ENCODE measurements at places on chromosomes 1 and 21.
A peak's percentile ranks its signal among the peaks of the same experiment; 100 is the strongest.

DNA sequence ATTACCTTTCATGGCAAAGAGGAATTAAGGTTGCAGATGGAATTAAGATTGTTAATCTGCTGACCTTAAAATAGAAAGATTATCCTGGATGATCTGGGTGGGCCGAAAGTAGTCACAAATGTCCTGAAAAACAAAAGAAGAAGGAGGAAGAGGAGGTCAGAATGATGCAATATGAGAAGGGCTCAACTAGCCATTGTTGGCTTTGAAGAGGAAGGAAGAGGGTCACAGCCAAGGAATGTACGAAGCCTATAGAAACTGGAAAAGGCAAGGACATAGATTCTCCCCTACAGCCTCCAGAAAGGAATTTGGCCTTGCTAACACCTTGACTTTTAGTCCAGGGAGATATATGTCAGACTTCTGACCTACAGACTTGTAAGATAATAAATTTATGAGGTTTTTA is 39.4 kb upstream of the FMOD start:
- DNase-seq: no peak

DNA sequence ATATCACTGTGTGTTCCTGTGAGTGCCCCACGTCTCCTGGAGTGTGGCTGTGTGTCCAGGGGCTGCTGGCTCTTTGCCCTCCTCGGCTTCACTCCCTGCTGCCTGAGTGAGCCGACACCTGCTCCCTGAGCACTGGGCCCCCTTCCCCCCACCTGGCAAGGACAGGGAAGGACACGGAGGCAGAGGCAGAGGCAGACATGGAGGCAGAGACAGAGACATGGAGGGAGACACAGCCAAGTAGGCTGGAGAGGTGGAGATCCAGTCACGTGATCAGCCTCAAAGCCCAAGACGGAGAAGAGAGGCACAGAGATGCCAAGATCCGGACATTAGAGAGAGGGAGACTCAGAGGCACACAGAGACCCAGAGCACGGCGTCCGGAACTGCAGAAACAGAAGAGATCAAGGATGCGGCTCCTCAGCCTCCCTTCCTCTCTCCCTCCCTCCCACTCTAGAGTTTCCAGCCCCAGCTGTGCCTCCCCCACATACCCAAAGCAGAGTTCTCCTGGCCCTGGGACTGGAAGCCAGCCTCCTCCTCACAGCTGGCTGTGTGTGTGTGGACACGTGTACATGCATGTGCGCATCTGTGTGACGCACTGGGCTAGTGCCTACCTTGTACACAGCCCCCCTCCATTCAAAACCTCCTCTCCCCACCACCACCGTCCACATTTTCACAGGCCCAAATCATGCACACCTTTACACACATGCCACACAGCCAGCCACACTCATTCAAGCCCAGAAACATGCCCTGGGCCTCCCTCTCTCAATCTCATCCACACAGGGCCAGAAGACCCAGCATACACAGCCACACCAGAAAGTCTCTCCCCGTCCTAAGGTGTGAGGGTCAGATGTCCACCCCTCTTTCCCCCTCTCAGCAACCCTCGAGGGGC is 39.1 kb upstream of the WASF2 start:
- no peak for DNase-seq

DNA sequence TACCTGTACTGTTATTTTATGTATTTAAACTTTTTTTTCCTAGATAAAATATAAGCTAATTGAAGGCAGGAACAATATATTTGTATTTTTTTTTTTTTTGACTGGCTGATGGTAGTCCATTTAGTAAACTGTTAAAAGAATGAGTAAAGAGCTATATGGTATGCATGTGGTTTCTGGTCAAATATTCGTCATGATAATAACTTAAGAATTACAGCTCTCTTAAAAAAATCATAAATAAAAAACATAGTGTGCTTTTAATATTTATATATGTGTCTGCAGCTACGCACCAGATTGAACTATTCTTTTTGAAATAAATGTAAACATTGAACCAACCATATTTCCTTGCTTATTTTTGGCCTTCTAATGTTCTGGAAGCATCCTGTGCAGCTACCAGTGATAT is 272.3 kb upstream of the C1orf105 start:
- no peak for DNase-seq

DNA sequence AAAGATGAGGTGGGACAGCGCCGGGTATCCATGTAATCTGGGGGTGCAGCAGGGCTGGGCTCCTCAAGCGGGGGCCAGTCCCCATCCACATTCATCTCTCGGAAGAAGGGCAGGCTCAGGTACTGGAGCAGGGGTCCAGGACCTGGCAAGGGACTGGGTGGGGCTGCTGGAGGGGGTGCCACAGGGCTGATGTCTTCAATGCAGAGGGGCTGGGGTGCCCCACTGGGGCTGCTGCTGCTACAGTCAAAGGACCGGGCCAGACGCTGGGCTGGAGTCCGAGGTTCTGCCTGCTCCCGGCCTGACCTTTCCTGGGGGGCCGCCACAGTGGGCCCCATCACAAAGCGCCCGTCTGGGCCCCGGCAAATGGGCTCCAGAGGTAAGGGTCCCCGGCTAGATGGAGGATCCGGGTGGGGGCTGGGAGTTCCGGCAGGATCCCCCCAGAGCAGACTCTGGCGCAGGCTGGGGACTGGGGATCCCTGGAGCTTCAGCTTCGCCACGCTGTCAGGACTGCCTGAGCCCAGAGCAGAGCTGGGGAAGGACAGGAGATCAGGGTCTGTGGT is 3.3 kb upstream of the TAGLN2 start:
- no peak for DNase-seq

DNA sequence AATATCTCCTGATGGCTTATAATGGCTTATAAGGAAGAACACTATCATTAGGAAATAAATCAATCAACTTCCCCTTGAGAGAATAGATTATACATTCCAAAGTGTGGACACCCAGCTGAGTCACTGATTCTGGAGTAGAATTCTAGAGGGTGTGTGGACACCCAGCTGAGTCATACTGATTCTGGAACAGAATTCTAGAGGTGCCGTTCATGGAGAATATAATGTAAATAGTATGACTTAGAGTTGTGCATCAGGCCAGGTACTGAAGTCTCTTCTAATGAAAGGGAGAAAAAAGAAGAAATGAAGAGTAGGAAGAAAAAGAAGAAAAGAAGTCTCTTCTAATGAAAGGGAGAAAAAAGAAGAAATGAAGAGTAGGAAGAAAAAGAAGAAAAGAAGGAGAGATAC is 2.4 kb upstream of the USP33 start:
- no peak for DNase-seq

GRCh38 chr1:167940264-167940663 is 3.4 kb upstream of the MPC2 start:
- DNase-seq: no peak

GRCh38 chr1:64524614-64525013 is 54.7 kb downstream of the CACHD1 start:
- DNase-seq: no peak

DNA sequence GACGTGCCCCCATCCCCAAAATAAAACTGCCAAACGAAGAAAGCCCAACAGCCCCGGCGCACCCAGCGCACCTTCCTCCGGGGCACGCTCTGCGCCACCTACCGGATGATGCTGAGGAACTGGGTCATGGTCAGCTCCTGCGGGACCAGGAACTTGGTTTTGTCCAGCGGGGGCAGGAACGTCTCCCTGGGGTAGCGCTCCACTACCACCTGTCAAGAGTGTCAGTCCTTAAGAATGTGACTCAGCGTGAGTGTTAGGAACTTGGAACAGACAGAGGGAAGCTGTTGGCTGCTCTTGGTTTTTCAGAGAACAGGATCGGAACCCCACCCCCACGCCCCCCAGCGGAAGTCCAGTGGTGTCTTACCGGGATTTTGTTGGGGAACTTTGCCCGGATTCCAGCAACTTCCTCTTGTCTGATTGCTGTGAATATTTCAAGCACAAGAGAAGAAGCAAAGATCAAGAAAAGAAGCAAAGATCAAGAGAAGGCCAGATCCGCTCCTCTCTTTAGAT is 431 bp downstream of the MAP1LC3C start:
- peak; percentile 14 for DNase-seq

GRCh38 chr1:116868385-116868784 is 41.3 kb upstream of the PTGFRN start:
- DNase-seq: no peak

DNA sequence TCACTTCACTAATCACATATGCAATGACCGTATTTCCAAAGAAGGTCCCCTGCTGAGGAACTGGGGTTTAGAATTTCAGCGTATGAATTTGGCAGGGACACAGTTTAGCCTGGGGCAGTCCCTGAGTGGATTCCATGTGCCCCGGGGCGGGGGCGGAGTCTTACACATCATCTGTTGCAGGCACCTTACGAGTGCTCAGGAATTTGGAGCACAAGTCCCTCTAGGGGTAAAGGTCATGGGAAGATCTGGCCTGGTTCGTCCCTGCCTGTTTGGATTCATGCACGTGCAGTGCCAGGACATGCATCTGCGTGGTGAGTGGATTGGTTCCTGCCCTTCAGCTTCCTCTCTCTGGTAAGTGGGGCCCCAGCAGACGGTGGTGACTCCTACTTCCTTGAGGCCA is 208.3 kb upstream of the C1orf174 start:
- no peak for DNase-seq

DNA sequence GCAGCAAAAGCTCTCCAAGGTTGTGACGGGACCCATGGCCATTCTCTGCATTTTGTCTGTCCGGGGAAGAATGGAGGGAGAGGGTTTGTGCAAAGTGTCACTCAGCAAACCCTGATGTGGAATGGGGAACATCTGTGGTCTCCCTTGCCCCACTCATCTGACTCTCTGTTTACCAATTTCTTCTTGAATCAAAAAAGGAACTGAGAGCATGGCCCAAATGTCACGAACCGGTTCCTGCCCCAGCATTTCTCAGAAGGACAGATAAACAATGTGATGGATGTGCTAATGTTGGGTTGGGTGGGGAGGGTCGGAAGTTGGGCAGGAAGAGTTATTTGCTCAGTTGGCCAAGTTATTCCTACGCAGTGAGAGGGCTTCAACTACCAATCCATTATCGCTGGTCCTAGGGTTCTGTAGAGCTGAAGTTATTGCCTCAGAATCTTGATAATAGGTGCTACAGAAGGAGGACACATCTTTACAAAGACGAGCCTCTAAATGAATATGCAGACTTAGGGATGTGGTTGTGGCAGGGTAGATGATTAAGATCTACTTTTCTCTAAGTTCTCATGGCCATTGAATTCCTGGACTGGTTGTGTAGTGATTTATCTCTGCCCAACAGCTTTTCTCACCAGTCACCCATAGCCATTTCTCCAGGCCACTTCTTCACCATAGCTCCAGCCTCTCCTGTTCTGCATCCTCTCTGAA is 9.6 kb upstream of the DUSP12 start:
- no peak for DNase-seq

DNA sequence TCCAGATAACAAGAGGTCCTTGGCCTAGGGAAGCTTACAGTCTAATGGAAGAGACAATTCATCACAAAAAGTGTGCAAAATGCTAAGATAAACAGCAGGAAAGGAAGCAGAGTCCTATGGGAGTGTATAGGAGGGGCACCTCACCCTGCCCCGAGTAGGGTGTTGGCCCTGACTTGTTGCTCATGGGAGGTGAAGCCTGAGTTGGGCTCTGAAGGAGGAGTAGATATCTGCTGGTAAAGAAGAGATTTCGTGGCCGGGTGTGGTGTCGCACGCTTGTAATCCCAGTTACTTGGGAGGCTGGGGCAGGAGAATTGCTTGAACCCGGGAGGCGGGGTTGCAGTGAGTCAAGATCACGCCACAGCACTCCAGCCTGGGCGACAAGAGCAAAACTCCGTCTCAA is 18.6 kb upstream of the GPR37L1 start:
- DNase-seq: no peak

- DNase-seq: peak; percentile 19
Observed at GRCh38 chr1:71307451-71307850, 226.6 kb upstream of the ZRANB2 start.

GRCh38 chr1:222904451-222904850 is 89.6 kb downstream of the DISP1 start:
- no peak for DNase-seq

DNA sequence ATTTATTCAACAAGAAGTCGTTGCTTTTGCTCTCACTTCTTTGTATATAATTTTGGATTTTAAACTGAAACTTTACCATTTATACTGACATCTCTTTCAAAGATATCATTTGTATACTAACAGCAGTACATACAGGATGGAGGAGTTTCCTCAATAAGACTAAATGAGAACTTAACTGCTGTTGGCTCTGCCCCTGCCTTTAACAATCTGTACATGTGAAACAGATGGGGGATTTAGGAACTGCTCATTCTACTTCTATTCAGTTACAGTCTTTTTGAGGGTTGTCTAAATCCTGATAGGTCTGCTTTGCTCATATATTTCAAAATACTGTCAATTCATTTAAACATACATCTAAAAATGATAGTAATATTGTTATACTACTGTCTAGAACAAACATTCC is 663.2 kb downstream of the ADGRL2 start:
- no peak for DNase-seq

DNA sequence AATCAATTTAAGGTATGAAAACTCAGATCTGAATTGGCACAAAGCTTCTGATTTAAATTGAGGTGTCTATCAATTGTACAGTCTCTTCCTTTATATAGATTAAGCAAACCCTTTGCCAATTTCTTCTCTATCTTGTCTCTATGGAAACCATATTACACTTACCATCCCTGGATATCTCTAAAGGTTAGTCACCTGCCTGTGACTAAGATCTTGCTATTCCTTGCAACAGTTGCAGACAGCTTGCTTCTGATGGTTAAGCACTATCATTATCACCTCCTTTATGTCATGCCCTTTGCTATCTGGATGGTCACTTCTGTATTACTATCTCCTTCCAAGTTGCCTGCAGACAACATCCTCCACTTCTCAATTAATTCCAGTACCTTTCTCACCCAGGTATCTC is 998.6 kb upstream of the B3GALT2 start:
- no peak for DNase-seq

DNA sequence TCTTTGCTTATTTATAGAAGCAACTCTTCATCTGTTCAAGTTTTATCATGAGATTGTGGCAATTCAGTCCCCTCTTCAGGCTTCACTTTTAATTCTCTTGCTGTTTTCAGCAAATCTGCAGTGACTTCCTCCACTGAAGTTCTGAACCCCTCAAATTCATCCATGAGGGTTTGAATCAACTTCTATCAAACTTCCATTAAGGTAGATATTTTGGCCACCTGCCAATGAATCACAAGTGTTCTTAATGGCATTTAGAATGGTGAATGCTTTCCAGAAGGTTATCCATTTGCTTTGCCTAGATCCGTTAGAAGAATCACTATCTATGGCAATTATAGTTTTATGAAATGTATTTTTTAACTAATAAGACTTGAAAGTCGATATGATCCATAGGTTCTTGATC is 946.7 kb upstream of the B3GALT2 start:
- DNase-seq: no peak

DNA sequence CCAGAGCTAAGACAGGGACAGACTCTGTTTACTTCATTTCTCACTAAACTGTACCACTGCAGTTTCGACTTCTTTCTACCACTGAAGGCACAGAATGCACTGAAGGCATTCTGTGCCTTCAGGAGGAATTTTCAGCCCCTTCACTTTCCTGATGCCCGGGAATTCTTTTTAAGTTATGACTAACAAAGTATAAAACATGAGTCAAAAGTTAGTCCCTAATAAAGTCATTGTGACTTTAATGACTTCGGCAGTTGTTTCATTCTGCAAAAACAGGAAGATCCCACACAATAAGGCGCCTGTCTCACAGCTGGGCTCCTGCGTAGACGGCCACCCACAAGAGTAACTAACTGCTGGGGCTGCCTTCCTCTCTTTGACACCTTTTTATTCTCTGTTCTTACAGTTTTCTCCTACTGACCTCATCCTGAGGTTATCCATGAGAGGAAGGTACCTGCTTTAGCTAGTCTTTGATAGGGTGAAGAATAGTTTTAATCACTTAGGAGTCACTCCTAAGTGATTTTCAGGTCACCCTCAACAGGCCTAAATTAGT is 183.9 kb upstream of the SGIP1 start:
- DNase-seq: peak; percentile 66
